Nephron progenitor cell (in vitro differentiated cells): ENCODE measurements at places on chromosomes 16 and 17.

GRCh38 chr17:19381361-19381740 lies 3.1 kb downstream of the MAPK7 start:
- DNase-seq, result no peak

GRCh38 chr17:71472809-71473789 lies 647.7 kb upstream of the SOX9 start:
- peak; percentile 11 for DNase-seq

GRCh38 chr17:82283208-82283749 lies 9.8 kb upstream of the CSNK1D start:
- DNase-seq, result no peak

DNA sequence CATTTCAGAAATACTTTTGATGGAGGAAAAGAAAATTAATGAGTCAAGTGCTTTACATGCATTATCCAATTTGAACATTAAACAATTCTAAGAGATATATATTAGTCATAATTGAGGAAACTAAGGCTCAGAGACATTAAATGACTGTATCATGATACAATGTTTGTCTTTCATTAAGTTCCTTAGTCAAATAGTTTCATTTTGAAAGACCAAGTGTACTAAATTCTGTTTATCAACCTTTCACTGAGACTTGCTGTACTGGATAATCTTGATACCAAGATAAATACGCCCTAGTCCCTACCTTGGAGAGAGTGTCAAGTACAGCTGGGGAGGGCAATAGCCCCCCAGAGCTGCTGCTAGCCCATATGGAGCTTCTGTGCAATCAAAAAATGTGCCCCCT lies 24.2 kb downstream of the TOM1L2 start:
- no peak for DNase-seq

GRCh38 chr17:28320215-28321061 lies 1.4 kb downstream of the TMEM97 start:
- no peak for DNase-seq

- peak; percentile 46 for DNase-seq
Observed at GRCh38 chr16:89322321-89323119, 105.0 kb downstream of the ZNF778 start.

- DNase-seq, result no peak
Observed at GRCh38 chr16:51210087-51210486, 59.0 kb upstream of the SALL1 start.

DNA sequence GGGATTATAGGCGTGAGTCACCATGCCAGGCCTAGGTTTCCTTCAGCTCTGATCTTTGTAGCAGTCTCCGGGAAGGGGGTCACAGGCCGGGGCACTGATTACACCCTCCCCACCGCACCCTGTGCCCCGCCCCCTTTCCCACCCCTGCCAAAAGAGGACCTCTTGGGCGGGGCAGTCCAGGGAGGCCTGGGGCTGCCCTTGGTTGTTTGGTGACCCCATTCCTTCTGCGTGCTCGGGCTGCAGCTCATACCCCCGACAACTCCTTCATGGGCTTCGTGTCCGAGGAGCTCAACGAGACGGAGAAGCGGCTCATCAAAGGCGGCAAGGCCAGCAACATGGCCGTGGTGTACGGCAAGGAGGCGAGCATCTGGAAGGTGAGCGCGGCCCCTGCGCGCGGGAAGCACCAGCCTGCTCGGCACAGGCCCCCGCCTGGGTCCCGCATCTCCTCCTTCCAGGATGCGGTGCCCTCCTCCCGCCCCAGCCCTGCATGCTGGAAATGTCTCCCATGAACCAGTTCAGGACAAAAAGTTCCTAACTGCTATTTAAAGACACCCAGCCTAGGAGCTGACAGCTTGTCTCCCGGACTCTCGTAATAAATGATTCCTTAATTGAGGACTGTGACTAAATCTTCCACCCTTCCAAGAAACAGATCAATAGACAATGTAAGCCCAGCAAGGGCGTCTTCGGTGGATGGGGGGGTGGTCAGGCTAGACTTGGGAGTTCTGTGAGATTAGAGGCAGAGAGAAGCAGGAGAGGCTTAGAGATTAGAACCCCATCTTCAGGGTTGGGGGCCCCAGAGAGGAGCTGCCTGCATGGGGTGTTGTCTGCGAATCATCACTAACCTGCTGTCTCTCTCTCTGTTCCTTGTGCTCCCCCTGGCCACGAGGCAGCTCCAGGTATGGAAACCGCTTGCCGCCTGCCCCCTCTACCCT lies 64.5 kb downstream of the MGAT5B start:
- no peak for DNase-seq

DNA sequence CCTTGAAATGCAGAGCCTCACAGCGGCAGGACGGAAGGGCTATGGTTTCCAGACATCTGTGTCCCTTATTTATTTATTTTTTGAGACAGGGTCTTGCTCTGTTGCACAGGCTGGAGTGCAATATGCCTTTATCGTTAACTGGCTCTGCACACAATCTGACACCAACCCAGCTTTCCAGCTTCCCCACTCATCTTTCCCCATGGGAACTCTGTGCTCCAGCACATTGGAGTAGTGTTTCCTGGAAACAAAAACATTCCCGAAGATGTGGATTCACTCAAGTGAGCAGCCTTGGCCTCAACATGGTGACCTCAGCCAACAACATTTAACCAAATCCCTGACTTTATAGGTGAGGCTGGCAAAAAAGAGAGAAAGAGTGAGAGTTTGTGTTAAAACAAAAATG lies 307.1 kb downstream of the TMEM114 start:
- peak; percentile 29 for DNase-seq

GRCh38 chr17:67573987-67574657 lies 143.6 kb upstream of the NOL11 start:
- no peak for DNase-seq

DNA sequence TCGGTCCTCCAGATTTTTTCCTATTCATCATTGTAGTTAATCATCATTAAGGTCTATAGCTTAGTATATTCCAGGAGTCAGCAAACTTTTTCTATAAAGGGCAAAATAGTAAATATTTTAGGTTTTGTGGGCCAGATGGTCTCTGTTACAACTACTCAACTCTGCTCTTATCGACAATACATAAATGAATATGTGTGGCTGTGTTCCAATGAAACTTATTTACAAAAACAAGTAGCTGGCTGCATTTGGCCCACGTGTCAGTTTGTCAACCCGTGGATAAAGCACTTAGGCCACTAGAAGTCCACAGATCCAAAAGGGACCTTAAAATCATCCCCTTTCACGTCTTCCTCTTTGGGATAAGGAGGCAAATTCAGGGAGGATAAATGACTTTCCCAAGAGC lies 5.4 kb upstream of the HNF1B start:
- no peak for DNase-seq

- DNase-seq, result no peak
Observed at GRCh38 chr17:71521724-71522123, 599.1 kb upstream of the SOX9 start.

DNA sequence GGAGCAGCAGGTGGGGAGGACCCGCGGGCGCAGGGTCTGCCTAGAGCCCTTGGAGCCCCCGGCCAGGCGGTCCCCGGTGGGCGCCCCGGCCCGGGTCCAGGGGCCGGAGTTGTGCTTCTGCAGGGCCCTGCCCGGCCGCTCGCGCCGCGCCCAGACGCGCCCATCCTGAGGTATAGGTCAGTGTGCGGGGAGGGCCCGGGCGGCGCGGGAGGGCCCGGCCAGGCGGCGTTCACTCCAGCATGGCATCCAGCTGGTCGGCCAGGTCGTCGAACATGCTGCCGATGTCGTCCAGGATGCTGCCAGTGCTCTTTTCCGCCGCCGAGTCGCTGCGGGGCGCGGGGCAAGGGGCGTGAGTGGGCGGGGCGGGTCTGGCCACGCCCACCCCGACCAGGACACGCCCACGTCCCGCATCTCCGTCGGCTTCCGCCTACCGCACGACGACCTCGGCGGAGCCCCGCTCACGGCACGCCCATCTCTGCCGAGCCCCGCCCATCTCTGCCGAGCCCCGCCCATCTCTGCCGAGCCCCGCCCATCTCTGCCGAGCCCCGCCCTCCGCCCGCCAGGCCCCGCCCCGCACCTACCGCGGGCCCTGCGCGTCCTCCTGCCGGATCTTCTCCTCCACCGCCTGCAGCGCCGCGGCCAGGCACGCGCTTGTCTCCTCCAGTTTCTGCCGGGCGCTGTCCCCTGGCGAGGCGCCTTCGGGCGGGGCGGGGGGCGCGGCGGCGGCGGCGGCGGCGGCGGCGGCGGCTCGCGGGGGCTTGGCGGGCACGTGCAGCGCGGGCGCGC lies 17.9 kb downstream of the CASKIN1 start:
- DNase-seq, result peak; percentile 59

- DNase-seq, result peak; percentile 31
Observed at GRCh38 chr16:69404275-69404805, 18.5 kb upstream of the TERF2 start.

DNA sequence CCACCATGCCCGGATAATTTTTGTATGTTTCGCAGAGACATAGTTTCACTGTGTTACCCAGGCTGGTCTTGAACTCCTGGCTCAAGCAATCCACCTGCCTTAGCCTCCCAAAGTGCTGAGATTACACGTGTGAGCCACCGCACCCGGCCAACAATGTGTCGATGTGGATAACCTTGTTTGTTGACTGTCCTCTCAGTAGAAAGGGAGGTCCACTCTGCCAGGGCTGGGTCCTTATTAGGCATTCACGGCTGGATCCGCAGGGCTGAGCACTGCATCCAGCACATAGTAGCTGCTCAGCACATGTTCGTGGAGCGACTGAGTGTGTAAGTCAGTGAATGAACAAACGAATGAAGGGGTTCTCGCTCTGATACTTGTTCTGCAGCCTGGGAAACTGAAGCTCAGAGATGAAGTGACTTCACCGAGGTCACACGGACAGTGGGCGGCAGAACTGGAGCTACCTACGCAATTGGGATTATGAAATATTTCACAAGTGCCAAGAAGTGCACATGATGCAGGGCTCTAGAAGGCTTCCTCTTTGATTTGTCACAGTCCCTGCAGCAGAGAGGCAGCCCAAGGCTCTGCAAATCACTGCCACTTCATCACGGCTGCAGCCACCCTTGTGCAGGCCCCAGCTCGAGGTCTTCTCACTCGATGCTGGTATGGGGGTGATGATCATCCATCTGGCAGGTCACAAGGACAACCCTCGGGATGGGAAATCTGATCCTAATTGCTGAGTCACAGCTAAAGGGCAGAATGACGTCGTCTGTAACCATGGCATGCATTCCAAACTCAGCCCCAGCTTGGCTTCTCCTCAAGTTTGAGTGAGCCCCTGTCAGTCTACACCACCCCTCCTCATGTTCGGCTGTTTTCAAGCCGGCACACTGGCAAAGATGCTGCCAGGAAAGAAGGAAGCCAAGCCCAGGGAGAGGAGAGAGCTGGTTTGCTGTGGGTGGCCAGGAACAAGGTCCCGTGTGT lies 28.0 kb upstream of the SNN start:
- DNase-seq, result peak; percentile 48

DNA sequence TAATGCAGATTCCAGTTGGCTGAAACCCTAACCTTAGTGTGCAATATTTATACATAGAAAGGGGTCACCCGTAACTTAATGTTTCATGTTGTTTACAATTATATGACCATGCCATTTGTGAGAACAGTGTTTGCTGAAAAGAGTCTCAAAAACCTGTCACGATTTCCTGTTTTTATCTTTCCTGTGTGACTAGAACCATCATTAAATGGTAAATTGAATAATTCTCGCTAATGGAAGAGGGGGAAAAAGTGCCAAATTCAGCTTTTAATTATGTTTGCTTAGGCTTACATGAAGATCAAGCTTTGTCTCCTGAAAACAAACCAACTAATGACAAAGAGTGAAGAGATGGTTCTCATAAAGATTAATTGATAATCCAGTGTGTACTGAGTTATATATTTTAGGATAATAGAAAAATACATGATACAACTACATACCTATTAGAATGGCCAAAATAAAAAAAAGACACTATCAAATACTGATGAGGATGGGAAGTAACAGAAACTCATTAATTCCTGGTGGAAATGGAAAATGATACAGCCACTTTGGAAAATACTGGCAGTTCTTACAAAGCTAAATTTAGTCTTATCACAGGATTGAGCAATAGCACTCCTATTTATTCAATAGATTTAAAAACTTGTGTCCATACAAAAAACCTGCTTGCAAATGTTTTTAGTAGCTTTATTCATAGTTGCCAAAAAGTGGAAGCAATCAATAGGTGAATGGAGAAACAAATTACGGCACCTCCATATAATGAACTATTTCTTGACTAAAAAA lies 141.7 kb downstream of the CDK5R1 start:
- DNase-seq, result no peak

GRCh38 chr17:29883497-29883896 lies 46.5 kb downstream of the SSH2 start:
- DNase-seq, result no peak

DNA sequence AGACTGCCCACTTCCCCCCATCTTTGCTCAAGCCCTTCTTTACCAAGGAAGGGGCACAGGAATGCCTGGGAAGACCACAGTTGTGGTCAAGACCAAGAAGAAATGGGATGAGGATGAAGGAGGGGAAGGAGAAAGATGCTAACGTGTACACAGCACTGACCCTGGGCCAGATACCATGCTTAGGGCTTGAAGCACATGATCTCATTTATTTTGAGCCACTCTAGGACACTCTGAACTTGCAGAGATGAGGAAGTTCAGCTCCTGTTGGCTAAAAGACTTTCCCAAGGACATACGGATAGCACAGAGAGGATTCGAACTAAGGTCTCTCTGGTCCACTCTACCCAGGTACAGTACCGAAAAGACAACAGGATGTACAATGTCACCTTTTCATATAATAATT lies 42.6 kb downstream of the PIK3R5 start:
- no peak for DNase-seq

DNA sequence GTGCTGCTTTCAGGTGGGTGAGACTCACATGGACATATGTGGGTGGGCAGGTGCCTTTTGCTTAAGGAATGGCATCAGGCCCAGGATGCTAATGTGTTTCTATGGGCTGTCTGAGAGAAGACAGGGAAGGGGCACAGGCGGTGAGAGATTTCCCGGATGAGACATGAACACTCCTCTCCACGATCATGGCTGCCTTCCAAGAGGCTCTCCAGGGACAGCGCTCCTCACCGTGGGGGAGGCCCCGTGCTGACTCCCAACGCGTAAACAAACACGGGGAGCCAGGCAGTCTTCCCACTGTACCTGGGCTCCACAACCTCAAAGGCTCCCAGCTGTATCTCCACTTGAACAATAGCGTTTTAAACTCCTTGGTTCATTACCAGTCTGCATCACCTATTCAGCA lies 42.8 kb downstream of the CDK5R1 start:
- DNase-seq, result no peak

GRCh38 chr17:65609286-65609685 lies 47.8 kb upstream of the AXIN2 start:
- DNase-seq, result no peak

DNA sequence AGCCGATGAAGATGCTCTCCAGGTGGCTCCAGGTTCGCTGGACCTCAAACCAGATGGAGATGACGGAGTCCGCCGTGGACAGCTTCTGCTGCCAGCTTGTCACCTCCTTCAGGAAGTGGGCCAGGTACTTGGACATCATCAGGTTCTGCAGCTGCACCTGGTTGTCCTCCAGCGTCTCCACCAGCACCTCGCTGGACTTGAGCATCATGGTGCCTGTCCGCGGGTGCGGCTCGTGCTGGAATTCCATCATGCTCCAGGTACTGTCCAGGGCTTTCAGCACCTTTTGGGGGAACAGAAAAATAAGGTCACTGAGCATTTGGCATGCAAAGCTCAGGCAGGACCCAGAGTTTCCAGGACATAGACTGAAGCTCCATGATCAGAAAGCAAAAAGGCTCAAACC lies 69.7 kb downstream of the DNAH17 start:
- DNase-seq, result no peak
